Anterior cingulate cortex (tissue), 58 donors: ENCODE measurements at places on chromosomes 16 and 17.
A peak's percentile ranks its signal among the peaks of the same experiment; 100 is the strongest.

DNA sequence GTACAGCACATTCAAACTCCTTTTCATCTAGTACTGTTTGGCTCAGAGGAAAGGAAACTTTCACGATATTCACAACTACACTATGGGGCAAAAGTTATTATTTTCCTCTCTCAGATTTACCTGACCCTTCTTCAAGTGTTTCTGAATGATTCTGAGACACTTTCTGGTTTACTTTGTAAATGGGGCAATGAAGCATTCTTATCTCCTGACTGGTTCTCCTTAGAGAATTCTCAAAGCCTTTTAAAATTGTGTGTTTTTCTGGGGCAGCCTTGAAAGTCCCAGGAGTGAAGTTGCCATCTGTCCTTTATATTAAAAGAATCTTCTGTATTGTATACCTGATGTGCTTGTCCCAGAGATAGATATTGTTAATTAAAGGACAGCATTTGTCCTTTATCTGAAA is 264.9 kb downstream of the FTO start:
- no peak for DNase-seq

DNA sequence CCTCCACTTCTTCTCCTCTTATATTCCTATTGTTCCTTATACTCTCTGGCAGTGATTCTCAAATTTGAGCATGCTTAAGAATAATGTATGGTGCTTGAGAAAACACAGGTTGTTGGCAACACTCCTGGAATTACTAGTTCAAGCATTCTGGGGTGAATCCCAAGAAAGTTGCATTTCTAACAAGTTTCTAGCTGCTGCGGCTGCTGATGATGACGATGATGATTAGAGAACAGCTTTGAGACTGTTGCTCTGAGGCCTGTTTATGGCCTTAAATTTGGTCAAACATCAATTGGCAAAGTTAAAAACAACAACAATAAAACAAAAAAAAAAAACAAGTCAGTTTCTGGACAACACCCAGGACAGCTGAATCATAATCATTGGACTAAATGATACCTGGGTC is 961.9 kb downstream of the CDH11 start:
- no peak for DNase-seq

- no peak for DNase-seq
Observed at GRCh38 chr17:61972311-61972710, 44.5 kb upstream of the INTS2 start.

- no peak for DNase-seq
Observed at GRCh38 chr17:35082073-35082657, 18.7 kb upstream of the RFFL start.

- no peak for DNase-seq
Observed at GRCh38 chr17:78747488-78747887, 34.6 kb downstream of the CYTH1 start.

DNA sequence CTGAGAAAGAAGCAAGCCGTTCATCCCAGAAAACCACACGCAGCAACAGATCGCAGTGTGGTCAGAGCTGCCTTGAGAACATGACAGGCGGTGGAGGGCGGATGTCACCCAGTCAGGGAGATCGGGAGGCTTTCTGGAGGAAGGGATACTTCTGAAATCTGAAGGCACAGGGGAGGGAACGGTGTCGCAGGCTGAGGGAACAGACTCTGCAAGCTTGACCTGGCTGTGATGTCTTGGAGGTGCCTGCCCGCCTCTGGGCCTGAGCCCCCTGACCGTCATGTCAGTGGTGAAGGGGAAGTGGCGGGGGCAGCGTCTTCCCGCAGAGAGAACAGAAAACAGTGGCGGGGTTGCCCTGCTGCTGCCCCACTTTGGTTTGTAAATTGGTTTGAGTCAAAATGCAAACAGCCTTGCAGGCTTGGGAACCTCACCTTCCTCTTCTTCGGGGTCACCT is 8.1 kb upstream of the ATP2A3 start:
- DNase-seq, result no peak

- DNase-seq, result no peak
Observed at GRCh38 chr17:7695586-7695985, 7.3 kb downstream of the WRAP53 start.

GRCh38 chr16:14013571-14014283 is 57.4 kb upstream of the MRTFB start:
- DNase-seq, result no peak

- DNase-seq, result peak; percentile 82
Observed at GRCh38 chr17:40331743-40332641, 23.0 kb downstream of the RARA start.

GRCh38 chr16:17377360-17378324 is 93.1 kb downstream of the XYLT1 start:
- peak; percentile 6 for DNase-seq

GRCh38 chr17:3802461-3803307 is 1.7 kb upstream of the ITGAE start:
- no peak for DNase-seq

GRCh38 chr17:81502471-81503017 is 10.1 kb downstream of the ACTG1 start:
- DNase-seq, result no peak

DNA sequence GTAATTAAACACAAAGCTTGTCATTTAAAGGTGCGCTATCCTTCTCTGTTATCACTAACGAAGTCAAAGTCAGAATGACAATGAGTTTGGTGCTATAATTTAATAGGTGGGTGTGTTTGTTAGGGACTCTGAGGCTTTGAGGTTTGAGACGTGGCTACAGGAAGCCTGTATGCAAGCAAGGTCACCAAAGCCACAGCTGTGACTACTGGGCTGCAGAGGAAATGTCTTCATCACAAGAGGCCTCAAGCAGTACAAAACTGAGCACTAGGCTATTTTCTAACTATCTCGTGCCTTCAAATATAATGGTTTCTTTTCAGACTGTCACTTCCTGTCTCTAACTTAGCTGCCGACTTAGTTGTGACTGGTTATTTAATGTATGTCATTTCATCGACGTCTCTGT is 141.2 kb downstream of the AATF start:
- no peak for DNase-seq

GRCh38 chr17:30132615-30133014 is 16.0 kb downstream of the NSRP1 start:
- no peak for DNase-seq

DNA sequence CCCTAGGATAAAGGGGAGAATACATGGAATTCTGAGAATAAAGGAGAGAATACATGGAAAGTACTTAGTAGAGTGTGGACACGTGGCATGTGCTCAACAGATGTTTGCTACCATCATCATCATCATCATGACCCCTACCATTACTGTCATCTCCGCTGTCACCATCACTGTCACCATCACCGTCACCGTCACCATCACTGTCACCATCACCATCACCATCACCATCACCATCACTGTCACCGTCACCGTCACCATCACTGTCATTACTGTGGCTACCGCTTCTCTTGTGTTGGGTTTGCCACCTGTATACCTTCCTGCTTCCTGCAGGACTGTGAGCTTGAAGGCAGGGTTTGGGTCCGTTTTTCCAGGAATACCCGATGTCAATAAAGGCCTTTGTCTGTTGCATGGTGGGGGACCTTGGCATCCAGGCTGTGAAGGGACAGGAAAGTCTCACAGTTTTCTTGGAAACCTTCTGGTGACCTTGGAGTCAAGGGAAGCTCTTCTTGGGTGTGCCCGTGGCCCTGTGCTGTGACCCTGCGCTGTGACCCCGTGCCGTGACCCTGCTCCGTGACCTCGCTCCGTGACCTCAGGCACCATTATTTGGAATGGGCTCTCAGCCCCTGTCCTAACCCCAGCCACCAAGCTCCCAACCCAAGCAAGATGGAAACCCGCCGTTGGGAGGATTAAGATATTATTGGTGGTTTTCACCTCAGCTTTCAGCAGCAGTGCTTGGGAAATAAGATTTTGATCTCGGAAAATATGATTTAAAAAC is 14.4 kb downstream of the CMIP start:
- DNase-seq, result no peak

DNA sequence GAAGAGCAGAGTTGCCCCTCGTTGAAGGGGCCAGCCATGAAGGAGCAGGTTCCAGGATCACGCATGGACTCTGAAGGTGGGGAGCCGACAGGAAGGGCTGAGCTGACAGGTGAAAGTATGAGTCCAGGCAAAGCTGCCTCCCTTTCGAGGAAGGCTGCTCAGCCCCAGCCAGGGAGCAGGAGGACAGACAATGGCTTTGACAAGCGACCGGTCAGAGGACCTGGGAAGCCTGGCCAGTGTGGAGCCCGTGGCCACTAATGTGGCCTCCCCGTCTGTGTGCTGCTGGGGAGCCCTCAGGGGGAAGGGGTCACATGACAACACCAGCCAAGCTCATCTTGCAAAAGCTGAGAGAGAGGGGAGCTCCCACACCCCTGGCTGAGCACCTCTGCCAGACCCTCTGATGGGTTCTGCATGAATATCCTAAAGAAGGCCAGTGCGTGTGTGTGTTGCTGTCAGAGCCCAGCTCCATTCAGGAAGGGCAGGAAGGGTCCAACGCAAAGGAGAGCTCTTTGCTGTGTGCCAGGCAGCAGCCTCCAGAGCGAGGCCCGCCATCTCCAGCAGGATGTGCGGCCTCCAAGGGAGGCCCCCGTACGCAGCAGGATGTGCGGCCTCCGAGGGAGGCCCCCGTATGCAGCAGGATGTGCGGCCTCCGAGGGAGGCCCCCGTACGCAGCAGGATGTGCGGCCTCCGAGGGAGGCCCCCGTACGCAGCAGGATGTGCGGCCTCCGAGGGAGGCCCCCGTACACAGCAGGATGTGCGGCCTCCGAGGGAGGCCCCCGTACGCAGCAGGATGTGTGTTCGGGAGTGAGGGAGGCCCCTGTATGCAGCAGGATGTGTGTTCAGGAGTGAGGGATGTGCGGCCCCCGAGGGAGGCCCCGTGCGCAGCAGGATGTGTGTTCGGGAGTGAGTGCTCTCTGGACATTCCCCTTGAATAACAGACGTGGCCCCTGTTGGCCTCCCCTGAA is 102.1 kb upstream of the CHMP6 start:
- DNase-seq, result no peak

- DNase-seq, result no peak
Observed at GRCh38 chr16:67024384-67025209, 4.4 kb upstream of the CBFB start.

- no peak for DNase-seq
Observed at GRCh38 chr16:83215406-83216001, 588.7 kb downstream of the CDH13 start.

DNA sequence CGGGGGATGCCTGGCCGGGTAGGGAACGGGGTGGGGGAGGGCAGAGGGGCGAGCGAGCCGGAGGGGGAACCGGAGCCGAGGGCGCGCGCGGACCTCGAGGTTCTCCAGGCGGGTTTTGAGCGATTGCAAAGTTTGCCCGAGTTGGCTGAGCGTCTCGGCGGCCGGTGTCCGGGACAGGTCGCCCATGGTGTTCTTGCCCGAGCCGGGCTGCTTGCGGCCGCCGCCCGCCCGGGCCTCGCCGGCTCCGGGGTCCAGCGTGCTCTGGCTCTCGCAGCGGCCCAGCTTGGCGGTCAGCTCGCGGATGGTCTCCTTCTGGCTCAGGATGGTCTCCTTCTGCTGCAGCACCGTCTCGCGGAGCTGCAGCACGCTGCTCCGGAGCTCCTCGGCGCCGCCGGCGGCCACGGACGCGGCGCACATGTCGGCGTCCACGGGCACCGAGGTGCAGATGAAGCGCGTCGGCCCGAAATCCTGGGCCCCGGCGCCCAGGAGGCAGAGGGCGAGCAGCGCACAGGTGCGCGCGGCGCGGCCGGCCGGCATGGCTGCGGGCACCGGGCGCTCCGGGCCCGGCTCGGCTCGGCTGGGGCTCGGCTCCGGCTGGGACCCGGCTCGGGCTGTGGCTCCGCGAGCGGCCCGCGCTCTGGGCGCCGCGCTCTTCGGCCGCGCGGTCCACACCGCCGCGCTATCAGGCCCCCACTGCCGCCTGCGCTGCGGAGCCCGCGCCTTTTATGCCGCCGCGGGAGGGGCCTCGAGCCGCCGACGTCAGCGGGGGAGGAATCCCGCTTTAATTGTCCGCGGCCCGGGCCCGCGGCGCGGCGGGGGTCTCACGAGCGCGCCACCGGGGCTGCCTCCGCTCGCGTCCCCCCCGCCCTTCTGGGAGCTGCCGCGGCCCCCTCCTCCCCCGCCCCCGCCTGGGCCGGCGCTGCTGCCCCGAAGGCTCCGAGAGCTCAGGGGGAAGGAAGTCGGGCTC is at the start of gene NPTX1:
TSS of gene NPTX1 (minus strand) at position 698 of the 967 bp plus-strand sequence. CDS start at position 537, 161 bp downstream.
- no peak for DNase-seq

DNA sequence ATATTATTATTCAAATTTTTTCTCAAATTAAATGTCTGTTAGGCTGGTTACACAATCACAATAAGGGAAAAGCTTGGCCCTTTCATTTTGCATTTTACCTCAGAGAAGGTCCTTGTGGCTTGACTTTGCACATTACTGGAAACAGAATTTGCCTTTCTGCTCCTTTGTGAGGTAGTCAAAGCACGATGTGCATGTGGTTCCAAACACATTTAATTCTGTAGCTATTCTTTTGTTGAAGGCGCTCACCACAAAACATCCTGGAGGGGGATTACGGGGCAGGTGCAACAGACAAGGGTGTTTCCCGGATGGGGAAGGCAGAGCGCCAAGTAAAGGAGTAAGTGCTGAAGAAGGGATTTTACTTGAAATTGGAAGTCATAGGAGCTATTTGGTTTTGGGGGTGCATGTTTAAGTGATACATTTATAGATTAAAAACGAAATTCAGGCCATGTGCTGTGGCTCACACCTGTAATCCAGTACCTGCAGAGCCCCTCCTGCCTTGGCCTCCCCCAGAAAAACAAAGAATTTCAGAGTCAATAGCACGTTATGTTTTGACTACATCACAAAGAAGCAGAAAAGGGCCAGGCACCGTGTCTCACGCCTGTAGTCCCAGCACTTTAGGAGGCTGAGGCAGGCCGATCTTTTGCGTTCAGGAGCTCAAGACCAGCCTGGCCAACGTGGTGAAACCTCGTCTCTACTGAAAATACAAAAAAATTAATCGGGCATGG is 31.2 kb upstream of the TENT4B start:
- no peak for DNase-seq

DNA sequence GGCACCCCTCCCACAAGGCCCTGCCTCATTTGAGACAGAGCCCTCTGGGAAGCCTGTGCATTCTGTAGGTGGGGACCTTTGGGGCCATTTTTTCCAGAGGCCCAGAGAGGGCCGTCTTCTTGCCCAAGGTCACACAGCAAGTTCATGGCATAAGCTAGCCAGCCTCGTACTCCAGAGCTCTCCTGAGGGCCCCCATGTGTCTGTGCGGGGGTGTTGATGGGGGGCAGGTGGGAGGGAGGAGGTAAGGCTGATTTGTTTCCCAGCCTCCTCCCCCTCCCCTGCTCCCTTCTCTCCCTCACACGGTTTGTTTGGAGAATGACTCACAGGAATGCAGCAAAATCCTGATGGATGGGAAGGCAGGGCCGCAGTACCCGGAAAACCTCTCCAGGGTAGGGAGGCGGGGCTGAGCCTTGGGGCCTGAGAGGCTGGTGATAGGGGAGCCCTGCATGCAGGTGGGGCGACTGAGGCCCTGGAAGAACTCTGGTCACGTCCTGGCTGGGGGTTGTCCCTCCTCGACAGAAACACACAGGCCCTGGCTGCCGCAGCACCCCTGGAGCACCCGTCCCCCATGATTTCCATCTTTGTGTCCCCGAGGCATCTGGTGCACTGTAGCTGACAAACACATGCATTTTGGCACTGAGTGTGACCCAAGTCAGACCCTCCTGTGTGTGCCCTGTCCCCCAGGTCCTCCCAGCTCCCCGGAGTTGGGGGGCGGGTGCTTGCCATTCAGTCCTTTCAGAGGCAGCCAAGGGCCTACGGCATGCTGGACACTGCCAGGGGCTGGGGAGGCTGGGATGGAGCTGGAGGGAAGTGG is 29.7 kb downstream of the RAI1 start:
- peak; percentile 23 for DNase-seq

GRCh38 chr16:87389245-87389644 is 2.9 kb upstream of the MAP1LC3B start:
- no peak for DNase-seq

GRCh38 chr16:63816276-63816675 is 1305.6 kb downstream of the CDH11 start:
- no peak for DNase-seq

GRCh38 chr17:74565126-74565525 is 2.2 kb downstream of the CD300H start:
- DNase-seq, result no peak
